Activated CD4-positive, alpha-beta T cell treated with anti-CD3 and anti-CD28 coated beads for 36 hours (primary cell): ENCODE measurements at places on chromosomes 6 and 20. TPM values are rescaled to one million over a fixed set of nuclear protein-coding genes. Genes with fewer than 3 reads are reported as not detected.

The CST1 gene
- not detected for total RNA-seq

The SLC17A3 gene
- total RNA-seq = 0.21 TPM

The OPRL1 gene
- total RNA-seq = 0.50 TPM

The PROKR2 gene
- total RNA-seq = not detected

The C6orf163 gene
- 1.2 TPM for total RNA-seq

The PRL gene
- not detected for total RNA-seq

The GRIK2 gene
- total RNA-seq = not detected

The BTN1A1 gene
- total RNA-seq = not detected

- DNase-seq = no peak
Measured at GRCh38 chr20:13898012-13898612, 92.3 kb downstream of the SEL1L2 start.

GRCh38 chr6:24274441-24275083, 83.3 kb downstream of the DCDC2 start:
- no peak for DNase-seq

DNA sequence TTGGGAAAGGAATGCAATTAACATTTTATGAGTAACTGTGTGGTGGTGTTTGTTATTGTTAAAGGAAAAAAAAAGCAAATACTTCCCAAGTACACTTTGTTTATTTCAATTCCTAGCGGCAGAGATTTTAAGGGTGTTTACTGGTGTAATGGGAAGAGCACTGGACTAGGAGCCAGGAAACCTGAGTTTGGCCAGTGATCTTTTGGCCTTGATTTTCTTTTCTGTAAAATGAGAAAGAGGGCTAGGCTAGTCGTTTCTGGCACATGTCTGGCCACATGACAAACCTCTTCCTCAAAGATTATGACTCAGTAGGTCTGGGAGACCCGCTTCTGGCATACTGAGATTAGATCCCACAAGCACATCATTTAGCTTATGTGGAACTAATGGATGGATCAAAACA, 428.1 kb upstream of the NOX3 start:
- peak; percentile 5 for DNase-seq

- no peak for DNase-seq
Measured at GRCh38 chr6:111231090-111231459, 143.8 kb downstream of the SLC16A10 start.

DNA sequence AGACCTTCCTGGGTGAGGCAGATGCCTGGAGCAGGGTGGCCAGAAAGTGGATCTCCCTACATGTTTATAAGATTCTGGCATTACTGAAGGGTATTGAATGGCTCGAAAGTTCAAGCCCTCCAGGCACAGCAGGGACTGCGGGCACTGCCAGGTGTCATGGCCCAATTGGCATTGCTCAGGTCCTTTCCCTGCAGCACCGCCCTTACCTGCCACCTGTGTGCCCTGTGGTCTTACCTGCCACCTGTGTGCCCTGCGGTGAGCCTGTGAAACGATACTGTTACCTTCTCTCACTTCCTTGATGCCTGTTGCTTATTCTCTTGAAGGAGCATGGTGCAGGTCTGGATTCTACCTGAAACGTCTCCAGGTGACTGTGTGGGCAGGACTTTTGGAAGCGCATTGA, 32.2 kb downstream of the SMOC2 start:
- DNase-seq = no peak

DNA sequence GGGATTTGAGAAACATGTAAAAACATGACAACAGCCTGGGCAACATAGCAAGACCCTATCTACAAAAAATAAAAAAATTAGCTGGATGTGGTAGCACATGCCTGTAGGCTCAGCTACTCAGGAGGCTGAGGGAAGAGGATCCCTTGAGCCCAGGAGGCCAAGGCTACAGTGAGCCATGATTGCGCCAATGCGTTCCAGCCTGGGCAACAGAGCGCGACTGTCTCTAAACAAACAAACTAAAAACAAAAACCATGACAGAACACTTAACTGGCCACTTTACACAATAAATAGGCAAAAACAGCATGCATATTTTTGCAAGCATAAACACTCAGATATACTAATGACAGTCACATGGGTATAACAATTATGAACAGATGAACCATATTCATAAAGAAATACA, 60.0 kb downstream of the SYTL3 start:
- DNase-seq = no peak

DNA sequence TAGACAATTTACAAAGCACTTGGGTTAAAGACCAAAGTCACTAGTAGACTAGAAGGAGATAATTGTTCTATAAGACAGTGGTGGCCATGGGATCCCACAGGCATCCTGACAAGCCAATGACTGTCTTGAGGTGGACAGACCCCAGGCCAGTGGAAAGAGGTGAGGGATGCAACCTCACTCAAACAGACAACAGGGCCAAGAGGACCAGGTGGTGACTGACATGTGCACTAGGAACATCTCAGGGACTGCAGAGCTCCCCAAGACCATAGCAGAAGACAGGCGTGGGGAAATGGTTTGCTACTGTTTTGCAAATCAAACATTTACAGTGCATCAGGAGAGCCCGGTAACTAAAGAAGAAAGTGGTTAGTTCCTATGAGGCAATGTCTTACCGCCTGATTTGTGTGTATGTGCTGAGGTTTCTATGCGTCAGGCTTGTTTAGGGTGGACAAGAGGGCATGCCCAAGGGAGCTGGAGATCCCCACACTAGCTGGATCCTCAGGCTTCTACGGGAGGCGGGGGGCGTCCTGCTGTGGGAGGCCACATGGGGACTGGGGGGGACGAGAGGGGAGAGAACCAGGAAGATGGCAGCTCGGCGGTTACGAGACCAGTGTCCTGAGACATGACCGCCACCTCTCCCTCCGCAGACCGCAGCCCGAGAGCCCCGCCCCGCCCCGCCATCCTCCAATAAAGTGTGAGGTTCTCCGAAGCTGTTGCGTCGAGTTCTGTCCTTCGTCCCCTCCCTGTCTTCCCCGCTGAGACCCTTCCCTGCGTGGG, 623 bp upstream of the MRPS26 start:
- DNase-seq = peak; percentile 74

DNA sequence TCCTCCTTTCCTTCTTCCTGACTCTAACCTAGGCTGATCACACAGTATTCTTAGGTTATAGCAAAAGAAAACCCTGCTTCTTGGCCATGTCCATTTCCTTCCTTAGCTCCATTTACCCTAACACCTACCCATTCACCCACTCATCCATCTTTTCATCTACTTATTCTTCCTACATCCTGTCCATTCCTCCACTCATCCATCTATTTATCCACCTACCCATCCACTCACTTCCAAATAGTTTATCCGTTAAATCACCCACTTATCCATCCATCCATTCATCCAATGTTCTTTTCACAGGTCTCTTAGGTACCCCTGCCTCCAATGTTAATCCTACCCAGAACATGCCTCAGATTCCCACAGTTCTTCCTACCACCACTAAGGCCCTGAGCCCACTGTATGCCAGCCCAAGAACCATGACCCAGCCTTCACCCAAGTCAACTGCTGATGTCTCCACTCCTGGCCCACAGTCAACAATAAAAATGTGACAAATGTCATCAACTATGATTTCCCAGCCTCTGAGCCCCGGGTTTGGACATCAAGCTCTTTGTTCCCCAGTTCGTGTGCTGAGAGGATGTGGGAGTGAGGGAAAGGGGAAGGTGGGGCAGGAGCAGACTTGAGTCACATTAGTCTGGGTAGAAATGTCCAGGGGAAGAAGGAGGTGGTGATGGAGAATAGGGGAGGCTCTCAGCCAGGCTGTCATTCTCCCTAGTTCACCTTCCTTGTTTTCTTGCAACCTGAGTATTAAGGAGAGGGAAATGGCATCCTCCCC, 24.4 kb downstream of the TREML4 start:
- DNase-seq = no peak

DNA sequence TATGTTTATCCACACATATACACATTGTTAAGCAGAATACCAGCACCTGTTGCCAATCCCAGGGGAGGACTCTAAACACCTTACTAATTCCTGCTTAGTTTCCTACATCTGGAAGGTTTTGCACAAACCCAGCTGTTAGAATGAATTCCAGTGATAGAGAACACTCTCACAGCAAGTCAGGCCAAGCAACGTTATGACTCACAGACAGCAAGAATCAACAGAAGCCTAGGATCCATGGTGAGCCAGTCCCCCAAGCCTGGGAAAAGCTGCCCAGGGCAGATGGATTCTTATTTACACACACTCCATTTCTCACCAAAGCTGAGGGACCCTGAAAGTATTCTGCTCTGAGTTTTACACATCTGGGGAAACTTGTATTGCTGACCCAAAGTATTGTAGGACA, 291.7 kb downstream of the SLC35F1 start:
- DNase-seq = no peak

- no peak for DNase-seq
Measured at GRCh38 chr20:40949346-40949745, 79.3 kb upstream of the TOP1 start.

DNA sequence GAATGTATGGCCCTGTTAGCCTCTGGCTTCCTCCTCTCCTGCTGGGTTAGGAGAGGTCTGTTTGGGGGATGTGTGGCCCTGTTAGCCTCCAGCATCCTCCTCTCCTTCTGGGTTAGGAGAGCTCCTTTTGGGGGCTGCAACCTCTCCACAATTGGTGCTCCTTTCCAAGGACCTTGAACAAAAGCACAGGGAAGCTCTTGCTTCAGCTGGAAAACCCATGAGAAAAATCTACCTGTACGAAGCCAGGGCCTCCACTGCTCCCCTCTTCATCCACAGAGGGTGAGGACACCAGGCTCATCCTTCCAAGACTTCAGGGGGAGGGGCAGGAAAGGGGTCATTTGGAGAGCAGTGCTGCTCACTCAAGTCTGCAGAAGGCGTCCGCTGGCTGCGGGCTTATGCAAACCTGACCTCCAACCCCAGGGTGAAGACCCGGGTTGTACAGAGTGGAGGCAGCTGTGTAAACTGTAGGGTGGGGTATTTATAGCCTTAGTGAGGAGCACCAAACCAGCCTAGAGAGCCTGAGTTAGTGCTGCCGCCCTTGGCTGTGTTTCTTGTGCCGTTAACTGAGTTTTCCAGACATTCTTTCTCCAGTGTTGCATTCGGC, 62.1 kb downstream of the SLC24A3 start:
- DNase-seq = no peak

DNA sequence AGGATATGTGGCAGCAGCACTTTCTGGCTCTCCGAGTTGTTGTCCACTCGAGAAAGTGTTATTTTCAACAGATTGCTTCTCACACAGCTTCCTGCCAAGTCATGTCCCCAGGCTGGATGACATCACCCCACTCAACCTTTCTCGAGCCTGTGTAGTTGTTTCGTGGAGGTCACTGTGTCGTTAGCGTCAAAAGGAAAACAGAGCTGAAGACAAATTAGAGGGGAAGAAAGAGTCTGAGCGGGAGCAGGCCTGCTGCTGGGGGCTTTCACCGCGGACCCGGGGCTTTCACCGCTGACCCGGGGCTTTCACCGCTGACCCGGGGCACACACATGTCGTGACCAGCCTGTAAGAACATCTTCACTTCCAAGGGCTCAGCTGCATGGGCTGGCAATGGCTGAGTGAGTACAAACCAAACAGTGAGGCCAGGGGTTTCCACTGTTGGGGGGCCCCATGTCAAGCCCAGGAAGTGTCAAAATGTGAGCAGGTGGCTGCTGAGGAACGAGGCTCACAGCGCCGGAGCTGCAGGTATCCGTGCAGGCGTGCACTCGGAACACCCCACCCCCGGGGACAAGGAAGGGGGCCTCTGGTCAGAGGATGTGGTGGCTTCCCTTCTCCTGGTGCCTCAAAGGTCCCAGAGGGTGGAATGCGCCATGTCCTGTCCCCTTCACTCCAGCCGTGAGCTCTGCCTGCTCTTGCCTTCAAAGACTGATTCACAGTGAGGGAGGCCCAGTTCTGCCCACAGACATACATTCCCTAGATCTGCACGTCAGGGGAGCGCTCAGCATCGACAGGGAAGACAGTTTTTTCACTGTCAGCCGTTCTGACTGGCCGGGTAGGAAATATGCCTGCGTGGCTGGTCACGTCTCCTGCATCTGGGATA, 365.9 kb downstream of the TAF4 start:
- DNase-seq = no peak

GRCh38 chr20:1654996-1655395, 2.6 kb downstream of the SIRPG start:
- DNase-seq = no peak

GRCh38 chr6:117459204-117459944, 23.1 kb upstream of the DCBLD1 start:
- DNase-seq = no peak

- DNase-seq = no peak
Measured at GRCh38 chr20:36313476-36313875, 7.3 kb downstream of the DLGAP4 start.

GRCh38 chr6:168525114-168525513, 84.1 kb downstream of the SMOC2 start:
- no peak for DNase-seq

- no peak for DNase-seq
Measured at GRCh38 chr6:80276861-80277260, 170.4 kb downstream of the BCKDHB start.

DNA sequence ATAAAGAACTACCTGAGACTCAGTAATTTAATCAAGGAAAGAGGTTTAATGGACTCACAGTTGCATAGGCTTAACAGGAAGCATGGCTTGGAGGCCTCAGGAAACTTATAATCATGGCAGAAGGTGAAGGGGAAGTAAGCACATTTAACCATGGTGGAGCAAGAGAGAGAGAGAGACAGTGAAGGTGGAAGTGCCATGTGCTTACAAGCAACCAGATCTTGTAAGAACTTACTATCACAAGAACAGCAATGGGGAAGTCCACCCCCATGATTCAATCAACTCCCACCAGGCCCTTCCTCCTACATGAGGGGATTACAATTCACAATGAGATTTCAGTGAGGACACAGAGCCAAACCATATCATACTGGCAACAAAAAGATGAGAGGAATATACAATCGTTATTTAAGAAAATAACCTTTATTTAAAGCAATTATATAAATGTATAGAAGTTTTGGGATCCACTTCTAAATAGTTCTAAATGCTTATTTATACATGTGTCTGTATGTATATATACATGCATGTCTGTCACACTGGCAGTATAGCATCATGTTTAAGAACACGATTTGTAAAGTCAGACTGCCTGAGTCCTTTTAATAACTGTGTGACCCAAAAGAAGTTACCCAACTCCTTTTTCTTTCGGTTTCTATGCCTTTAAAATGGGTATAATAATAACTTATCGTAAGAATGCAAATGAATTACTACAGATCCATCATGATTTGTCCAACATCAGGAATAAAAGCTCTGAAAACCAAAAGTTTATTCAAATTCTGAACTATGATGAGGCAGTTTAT, 255.7 kb upstream of the THEMIS start:
- no peak for DNase-seq

DNA sequence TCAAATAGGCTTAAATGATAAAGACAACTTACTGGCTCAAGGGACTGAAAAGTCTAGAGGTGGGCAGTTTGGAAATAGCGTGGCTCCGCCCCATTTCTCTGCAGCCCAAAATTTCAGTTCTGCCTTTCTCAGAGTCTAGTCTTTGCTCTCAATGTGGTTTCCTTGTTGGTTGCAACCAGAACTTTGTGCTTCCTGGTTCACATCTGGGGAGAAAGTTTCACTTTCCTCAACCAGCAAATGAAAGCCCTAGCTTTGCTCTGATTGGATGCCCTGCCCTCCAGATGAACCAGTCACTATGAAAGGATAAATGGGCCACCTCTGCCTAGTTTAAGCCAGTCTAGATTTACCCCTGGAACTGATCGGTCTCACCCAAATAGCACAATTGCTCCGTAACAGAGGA, 14.9 kb downstream of the SYCP2L start:
- no peak for DNase-seq

- no peak for DNase-seq
Measured at GRCh38 chr6:41418741-41419140, 83.3 kb downstream of the NCR2 start.
